ENCODE measurements at places on chromosomes 1 and 21. TPM values are rescaled to one million over a fixed set of nuclear protein-coding genes. Genes with fewer than 3 reads are reported as not detected.

The RAB7B gene
- total RNA-seq, result 0.31 TPM

The RGL1 gene
- 60.7 TPM for total RNA-seq

The GNL2 gene
- total RNA-seq, result 49.5 TPM

The CHRNB2 gene
- 31.0 TPM for total RNA-seq

The RHBDL2 gene
- total RNA-seq, result not detected

The RRP1B gene
- 23.5 TPM for total RNA-seq

The ATXN7L2 gene
- total RNA-seq, result 9.4 TPM

The NKAIN1 gene
- 48.8 TPM for total RNA-seq

The SYDE2 gene
- total RNA-seq, result 3.1 TPM

The LCE3D gene
- not detected for total RNA-seq

The TDRD5 gene
- 1.9 TPM for total RNA-seq

The CFHR5 gene
- total RNA-seq, result not detected

The C1orf116 gene
- total RNA-seq, result under 0.01 TPM

The C1orf87 gene
- not detected for total RNA-seq

The FAM72C gene
- 0.31 TPM for total RNA-seq

The S100A1 gene
- 0.94 TPM for total RNA-seq

The KDF1 gene
- total RNA-seq, result not detected

The ANKRD65 gene
- total RNA-seq, result 1.6 TPM

The SMYD3 gene
- 45.4 TPM for total RNA-seq

The DNM3 gene
- total RNA-seq, result 133 TPM

The KCNA3 gene
- 36.0 TPM for total RNA-seq

The OR2T33 gene
- total RNA-seq, result not detected

The SELENBP1 gene
- total RNA-seq, result 5.3 TPM

The GSTM5 gene
- total RNA-seq, result 4.7 TPM

The ASAP3 gene
- 9.7 TPM for total RNA-seq

The FAM110D gene
- total RNA-seq, result 0.31 TPM

The CYP4Z1 gene
- total RNA-seq, result 0.63 TPM

The FOXO6 gene
- 9.1 TPM for total RNA-seq

The CELA3B gene
- total RNA-seq, result not detected

The SPATA6 gene
- total RNA-seq, result 12.8 TPM

The CLDN17 gene
- not detected for total RNA-seq

The DDR2 gene
- 8.5 TPM for total RNA-seq

The SYTL1 gene
- not detected for total RNA-seq
